ENCODE measurements at places on chromosomes 2 and 18.
A peak's percentile ranks its signal among the peaks of the same experiment; 100 is the strongest.

GRCh38 chr2:19631871-19632270 is 269.9 kb downstream of the TTC32 start:
- H3K4me3 ChIP-seq = no peak overlapping the region
- no peaks in the 10 kb centered on the region for H3K27me3 ChIP-seq
- H3K36me3 ChIP-seq = no peaks in the 10 kb centered on the region
- DNase-seq = no peak

GRCh38 chr18:63236921-63237846 is 82.4 kb downstream of the BCL2 start:
- no peak overlapping the region for H3K4me3 ChIP-seq
- peak overlapping the region; percentile 87 for H3K27ac ChIP-seq
- H3K4me1 ChIP-seq = peaks cover 15% of the 10 kb centered on the region
- H3K36me3 ChIP-seq = no peaks in the 10 kb centered on the region
- no peak for DNase-seq

GRCh38 chr2:211879323-211879722 is 659.3 kb downstream of the ERBB4 start:
- H3K36me3 ChIP-seq = no peaks in the 10 kb centered on the region
- no peak overlapping the region for H3K27ac ChIP-seq
- H3K4me1 ChIP-seq = no peaks in the 10 kb centered on the region
- no peaks in the 10 kb centered on the region for H3K27me3 ChIP-seq
- H3K4me3 ChIP-seq = no peak overlapping the region

GRCh38 chr2:2546046-2546445 is 215.0 kb upstream of the MYT1L start:
- no peaks in the 10 kb centered on the region for H3K36me3 ChIP-seq
- H3K4me1 ChIP-seq = no peaks in the 10 kb centered on the region
- no peak overlapping the region for H3K27ac ChIP-seq
- no peaks in the 10 kb centered on the region for H3K27me3 ChIP-seq
- no peak overlapping the region for H3K4me3 ChIP-seq
- DNase-seq = no peak

GRCh38 chr18:31438402-31438801 is 9.1 kb upstream of the DSG3 start:
- H3K4me1 ChIP-seq = no peaks in the 10 kb centered on the region
- no peaks in the 10 kb centered on the region for H3K27me3 ChIP-seq
- H3K4me3 ChIP-seq = no peak overlapping the region
- no peak for DNase-seq

- H3K27ac ChIP-seq = no peak overlapping the region
- no peaks in the 10 kb centered on the region for H3K36me3 ChIP-seq
- no peaks in the 10 kb centered on the region for H3K4me1 ChIP-seq
- no peaks in the 10 kb centered on the region for H3K27me3 ChIP-seq
- no peak for DNase-seq
Measured at GRCh38 chr2:61632276-61633169, 94.4 kb upstream of the XPO1 start.

DNA sequence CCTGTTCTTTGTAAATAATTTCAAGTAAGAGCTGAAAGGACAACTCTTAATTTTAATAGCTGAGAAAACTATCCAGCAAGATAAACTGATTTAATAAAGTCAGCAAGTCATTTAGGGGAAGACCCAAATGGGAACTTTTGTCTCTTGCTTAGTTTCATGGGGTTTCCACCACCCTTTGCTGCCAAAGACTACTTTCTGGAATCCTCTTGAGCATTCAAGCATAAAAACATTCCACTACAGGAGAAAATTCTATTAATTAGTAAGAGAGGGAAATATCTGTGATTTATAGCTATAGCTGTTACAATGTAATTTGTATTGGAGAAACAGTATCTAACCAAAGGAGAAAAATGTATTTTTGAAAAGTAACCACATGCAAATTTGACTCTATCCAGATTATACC is 20.6 kb downstream of the EFEMP1 start:
- peaks cover 3% of the 10 kb centered on the region for H3K4me1 ChIP-seq
- no peaks in the 10 kb centered on the region for H3K36me3 ChIP-seq
- DNase-seq = no peak
- H3K27ac ChIP-seq = no peak overlapping the region
- H3K27me3 ChIP-seq = no peaks in the 10 kb centered on the region
- H3K4me3 ChIP-seq = no peak overlapping the region

DNA sequence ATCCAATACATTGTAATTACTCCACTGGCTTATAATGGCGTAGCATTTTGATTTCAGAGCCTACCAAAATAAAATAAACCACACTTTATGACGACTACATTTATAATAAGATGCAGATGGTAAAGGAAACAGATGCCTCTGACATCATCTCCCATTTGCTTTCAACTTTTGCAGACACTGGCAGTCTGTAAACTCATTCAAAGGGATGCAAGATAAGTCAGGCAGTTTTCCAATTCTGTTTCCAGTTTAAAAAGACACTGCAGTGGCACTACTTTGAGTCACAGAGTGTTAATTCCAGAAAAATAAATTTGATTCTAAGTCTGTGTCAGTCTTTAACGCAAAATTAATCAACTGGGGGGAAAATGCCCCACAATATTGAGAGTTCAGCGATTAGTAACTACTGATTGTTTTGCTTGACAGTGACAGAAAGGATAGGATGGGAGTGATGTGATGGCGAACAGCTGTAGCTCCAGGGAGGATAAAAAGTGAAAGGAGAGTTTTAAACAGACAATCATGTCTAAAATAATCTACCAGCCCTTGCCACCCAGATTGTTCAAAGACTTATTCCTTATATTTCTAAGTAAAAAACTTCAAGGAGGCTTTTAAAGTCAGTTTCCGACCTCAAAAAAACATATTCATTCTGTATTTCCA is 6.7 kb downstream of the DSEL start:
- no peaks in the 10 kb centered on the region for H3K4me1 ChIP-seq
- no peak for DNase-seq
- no peaks in the 10 kb centered on the region for H3K36me3 ChIP-seq
- H3K27ac ChIP-seq = no peak overlapping the region
